ENCODE measurements at places on chromosomes 1 and 21. TPM values are rescaled to one million over a fixed set of nuclear protein-coding genes. Genes with fewer than 3 reads are reported as not detected.

DCDC2B gene
- not detected for total RNA-seq

BRDT gene
- total RNA-seq, result 0.55 TPM

FALEC gene
- not detected for total RNA-seq

SLC6A17 gene
- 1.3 TPM for total RNA-seq

CD244 gene
- not detected for total RNA-seq

OPRD1 gene
- total RNA-seq, result not detected

TCHHL1 gene
- not detected for total RNA-seq
